ENCODE measurements at places on chromosomes 11 and 22. TPM values are rescaled to one million over a fixed set of nuclear protein-coding genes. Genes with fewer than 3 reads are reported as not detected.

GRCh38 chr11:15118431-15118830 is 3.7 kb downstream of the INSC start:
- no peak for DNase-seq

DNA sequence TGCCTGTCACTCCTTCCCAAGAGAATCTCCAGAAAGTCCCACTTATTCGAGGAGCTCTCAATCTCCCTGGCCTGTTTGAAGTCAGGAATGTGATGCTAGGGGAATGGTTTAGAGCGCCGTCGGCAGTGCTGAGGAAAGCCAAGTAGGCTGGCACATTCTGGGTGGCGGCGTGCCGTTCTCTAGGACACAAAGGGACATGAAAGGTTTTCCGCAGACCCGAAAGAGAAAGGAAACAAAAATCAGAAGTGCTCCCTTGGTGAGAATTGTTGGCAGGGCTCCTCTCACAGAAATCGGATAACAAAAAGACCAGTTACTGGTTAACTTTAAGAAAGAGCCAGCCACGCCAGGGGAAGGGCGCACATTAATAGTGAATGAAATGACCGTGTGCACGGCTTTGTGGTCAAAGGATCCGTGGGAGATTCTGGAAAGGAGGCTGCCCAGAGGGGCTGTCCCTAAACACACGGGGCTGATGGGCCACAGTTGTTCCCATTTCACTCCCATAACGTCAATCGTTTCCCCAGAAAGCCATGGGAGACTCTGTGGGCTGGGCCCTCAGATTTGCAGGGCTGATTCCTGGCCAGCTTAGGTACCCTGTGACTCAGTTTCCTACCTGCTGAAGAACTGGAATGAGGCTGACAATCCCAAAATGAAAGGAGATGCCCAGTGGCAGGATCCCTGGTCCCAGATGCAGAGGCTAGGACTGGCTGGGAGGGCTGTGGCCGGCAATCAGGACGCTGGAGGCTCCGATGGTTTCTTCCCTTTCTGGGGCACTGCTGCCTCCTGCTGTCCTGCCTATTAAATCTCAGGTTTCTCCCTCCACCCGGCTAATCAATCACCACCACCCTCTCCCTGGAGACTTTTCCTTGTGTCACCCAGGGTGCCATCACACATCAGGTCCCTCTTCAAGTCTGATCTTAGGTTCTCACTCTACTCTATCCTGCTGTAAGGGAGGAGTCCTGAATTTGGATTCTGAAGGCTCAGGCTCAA is 82.3 kb downstream of the RCN1 start:
- peak; percentile 49 for DNase-seq

DNA sequence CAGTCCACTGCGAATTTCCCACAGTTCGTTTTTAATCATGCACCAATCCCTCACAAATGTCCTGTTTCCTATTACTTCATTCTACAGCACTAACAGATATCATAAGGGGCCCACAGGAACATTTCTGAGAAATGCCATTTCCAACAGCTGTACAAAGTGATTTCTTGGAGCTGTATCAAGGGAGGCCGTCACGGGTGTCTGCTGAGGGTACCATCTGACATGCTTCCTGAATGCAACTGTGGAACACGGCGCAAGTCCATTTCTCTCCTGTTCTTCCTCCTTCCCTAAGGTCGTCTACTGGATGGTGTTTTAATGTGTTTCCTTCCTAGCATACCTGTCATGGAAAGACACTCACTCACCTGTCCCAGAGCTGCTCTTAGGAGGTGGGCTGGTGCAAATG is 320.7 kb downstream of the LARGE1 start:
- no peak for DNase-seq

GRCh38 chr11:106327134-106327533 is 249.7 kb downstream of the AASDHPPT start:
- no peak for DNase-seq

- DNase-seq, result no peak
Observed at GRCh38 chr11:86743223-86744118, 56.9 kb upstream of the PRSS23 start.

GRCh38 chr11:125139778-125140177 is 24.8 kb upstream of the PKNOX2 start:
- no peak for DNase-seq

CSF2RB gene
- total RNA-seq, result 3.2 TPM
